Activated CD4-positive, alpha-beta T cell treated with anti-CD3 and anti-CD28 coated beads for 4 hours (primary cell): ENCODE measurements at places on chromosomes 7 and 10.

GRCh38 chr7:137592232-137592896 is 248.8 kb upstream of the PTN start:
- no peak for DNase-seq

DNA sequence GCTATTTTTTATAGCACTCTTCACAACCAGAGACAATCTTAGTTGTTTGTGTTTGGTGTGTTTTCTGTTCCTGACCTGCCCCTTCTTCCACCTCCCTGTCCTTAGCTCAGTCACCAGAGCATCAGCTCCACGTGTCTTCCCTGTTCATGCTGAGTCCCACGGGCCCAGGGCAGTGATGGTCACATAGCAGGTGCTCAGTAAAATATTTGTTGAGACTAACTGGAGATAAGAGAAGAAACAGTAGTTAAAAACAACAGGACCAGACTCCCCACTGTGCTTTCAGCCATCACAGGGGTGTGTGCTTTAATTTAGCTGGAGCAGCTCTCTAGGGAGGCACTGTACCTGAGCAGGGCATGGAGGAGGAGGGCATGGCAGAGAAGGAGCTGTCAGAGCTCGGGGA is 307.3 kb upstream of the ZNF32 start:
- no peak for DNase-seq

- peak; percentile 4 for DNase-seq
Observed at GRCh38 chr10:7872041-7872442, 53.7 kb downstream of the TAF3 start.

GRCh38 chr10:125444790-125445189 is 238.2 kb downstream of the TEX36 start:
- DNase-seq, result no peak

GRCh38 chr7:132837529-132837928 is 244.4 kb downstream of the CHCHD3 start:
- no peak for DNase-seq

DNA sequence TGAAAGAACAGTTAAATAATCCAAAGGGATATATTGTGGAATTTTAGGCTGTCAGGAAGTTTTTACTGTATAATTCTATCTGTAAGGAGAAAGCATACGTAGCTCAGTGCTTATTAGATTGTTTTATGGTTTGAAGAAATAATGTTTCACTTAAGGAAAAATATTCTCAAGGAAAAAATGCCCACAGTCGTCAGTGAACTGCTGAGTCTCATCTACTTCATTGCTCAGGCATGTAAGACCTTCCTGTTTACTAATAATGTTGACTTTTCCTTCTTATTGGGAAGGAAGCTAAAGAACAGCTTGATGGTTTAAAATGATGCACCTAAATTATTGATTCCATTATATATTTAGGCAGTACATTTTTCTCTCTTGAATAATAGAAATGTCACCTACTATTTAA is 304.2 kb downstream of the SDK1 start:
- DNase-seq, result no peak

GRCh38 chr7:47526466-47526865 is 55.4 kb downstream of the TNS3 start:
- no peak for DNase-seq

GRCh38 chr7:8035192-8035591 is 66.6 kb downstream of the GLCCI1 start:
- DNase-seq, result no peak

- no peak for DNase-seq
Observed at GRCh38 chr7:23759671-23760391, 49.8 kb downstream of the STK31 start.

DNA sequence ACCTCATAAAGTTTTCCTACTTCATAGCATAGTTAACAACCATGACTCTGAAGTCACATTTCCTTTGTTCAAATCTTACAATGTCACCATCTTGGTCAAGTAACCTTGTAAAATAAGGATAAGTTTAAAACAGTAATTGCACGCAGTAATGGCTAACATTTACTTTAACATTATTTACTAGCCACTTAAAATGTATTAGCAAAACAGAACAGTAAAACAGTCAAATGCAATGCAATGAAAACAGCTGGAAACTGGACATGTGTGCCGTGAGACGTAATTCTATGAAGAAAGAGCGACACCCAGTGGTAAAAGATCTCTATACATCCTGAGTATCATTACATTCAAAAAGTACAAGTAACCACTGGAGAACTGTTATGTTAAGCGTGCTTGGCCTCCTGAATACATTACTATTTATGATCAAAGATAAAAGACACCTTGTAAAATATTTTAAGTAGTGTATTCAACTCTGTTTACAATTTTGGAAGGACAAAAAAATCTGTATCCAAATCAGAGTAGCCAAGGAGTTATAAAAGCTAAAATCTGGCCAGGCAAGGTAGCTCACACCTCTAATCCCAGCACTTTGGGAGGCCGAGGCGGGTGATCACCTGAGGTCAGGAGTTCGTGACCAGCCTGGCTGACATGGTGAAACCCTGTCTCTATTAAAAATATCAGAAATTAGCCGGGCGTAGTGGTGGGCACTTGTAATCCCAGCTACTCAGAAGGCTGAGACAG is 27.2 kb downstream of the ATE1 start:
- DNase-seq, result no peak

DNA sequence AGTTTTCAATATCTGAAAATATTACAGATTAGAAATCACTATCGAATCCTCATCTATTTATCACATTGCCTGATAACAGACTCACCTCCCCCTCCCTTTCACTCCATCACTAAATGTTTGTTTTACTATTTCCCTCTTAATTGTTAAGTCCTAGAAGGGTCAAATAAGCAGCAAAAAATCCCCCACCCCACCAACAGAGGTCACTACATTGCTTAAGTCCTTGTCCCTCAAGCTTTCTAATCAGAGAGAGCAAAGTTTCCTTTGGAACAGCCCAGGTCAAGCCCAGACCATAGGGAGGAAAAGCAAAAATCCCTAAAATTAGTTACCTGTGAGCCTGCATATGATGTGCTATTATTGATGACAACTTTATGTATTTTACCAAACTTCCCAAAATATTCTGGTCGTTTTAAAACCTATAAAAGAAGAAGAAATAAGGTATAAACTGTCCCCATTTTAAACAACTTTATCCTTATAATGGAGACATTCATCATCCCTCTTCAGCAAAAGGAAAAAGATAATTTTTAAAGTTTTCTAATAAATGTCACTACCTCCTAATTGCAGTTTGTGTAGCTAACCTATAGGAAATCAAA is 95.0 kb downstream of the CNOT4 start:
- peak; percentile 3 for DNase-seq

DNA sequence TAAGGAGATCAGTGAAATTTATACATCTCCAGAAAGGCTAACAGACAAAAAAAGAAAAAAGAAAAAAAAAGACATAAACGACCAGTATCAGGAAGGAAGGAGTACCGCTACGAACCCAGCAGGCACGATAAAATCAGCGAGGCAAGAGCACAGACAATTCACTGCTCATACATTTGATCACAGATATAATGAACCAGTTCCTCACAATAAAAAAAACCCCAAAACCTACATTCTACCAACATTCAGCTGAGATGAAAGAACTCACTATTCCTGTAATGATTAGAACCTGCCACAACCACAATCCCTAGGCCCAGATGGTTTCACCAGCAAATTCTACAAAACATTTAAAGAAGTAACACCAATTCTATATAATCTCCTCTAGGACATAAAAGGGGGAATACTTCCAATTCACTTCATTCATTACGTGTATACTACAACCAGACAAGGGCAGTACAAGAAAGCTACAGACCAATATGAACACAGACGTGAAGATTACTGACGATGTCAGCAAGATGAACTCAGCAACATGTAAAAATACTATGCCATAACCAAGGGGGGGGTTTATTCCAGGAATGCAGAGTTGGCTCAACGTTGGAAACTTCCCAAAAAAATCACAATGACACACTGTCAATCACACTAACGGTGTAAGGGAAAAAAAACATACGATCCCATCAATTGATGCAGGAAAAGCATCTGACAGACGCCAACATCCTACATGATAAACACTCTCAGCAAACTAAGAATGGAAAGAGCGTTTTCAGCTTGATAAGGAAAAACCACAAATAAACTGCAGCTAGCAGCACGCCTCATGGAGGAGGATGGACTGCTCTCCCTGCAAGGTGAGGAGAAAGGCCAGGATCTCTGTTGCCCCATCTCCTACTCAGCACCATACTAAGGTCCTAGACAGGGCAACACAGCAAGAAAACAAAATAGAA is 256.2 kb downstream of the ELFN1 start:
- DNase-seq, result no peak

DNA sequence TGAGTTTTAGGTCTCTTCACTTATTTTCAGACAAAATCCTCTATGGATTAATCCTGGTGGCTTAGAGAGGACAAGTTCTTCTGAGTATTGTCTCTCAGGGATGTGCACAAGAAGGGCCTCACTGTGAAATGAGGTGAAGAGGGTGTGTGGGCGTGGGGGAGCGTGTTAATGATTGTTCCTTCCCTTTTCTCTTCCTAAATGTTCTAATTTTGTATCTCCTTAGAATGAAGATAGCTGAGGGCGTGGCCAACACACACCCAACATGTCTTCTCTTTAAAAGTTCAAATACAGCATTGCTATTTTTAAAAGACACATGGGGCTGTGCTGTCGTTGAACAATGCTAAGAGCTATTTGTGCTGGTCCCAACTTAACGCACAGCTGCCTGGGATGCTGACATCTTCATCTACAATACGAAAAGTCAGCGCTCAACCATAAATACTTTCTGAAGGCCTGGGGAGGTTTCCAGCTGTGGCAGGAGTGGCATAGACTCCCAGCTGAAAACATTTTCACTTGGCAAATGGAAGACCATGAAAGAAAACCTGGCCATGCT is 135.9 kb downstream of the JCAD start:
- no peak for DNase-seq

DNA sequence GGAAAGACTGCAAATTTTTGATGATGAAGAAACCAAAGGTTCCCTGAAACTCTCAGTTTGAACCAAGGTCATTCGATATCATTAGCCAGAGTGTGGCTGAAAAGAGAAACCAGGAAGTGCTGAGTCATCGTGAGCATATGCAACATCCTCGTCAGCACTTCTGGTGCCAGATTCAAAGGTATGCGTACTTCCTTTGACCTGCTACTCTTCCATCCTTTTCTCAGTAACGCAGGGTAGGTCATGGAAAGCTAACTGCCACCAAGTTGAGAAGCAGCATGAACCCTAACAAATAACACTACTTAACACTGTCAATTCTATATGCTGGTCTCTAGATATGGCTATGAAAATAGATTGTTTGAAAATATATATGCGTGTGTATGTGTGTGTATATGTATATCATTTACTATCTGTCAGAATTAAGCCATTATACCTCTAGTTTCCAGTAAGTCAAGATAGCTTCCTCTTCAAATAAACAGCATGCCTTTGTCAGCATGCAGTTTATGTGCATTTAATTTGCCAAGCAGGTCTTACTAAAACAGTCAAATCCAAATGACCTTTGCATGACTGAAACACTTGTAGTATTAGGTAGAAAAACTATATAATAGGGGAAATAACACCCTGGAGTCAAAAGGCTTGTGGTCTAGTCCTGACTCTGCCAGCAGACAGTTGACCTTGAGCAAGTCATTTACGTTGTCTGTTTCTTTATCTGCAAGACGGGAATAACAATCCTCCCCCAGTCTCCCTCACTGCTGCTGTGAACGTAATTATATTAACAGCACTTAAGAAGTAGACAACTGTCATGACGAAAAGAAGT is 26.4 kb downstream of the CDK6 start:
- DNase-seq, result peak; percentile 47

GRCh38 chr7:50588937-50589336 is 23.7 kb upstream of the DDC start:
- DNase-seq, result no peak

DNA sequence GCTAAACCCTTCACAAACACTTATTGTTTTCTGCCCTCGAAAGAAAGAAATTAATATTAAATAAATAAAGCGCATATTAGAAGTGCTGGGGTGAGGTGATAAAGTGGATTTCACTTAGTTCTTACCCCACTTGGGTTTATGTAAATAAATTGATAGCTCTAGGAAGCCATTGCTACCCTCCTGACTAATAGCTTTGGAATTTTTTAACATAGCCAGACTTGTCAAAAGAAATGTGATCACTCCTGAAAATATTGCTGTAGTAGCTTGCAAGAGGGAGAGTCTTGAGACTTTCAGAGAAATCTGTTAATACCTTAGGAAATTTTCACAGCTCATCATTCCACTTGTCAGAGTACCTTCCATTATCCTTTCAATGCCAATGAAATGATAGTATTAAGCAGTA is 7.6 kb downstream of the ARL5B start:
- no peak for DNase-seq

DNA sequence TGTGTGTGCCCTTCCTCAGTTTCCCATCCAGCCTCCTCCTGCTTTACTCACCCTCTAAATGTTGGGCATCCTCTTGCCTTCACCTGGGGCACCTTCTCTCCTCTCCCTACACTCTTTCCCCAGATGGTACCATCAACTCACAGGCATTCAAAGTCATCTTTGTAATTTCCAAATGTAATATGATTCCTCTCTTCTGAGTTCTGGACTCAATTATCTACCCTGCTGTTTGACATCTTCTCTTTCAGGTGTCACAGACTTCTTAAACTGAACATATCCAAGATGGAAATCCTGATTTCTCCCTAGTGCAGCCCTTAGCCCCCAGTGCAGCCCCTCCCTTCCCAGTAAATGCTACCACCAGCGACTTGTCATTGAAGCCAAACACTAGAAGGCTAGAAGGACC is 422.8 kb downstream of the KCNMA1 start:
- DNase-seq, result no peak

GRCh38 chr10:63683223-63683622 is 162.0 kb downstream of the REEP3 start:
- DNase-seq, result no peak

DNA sequence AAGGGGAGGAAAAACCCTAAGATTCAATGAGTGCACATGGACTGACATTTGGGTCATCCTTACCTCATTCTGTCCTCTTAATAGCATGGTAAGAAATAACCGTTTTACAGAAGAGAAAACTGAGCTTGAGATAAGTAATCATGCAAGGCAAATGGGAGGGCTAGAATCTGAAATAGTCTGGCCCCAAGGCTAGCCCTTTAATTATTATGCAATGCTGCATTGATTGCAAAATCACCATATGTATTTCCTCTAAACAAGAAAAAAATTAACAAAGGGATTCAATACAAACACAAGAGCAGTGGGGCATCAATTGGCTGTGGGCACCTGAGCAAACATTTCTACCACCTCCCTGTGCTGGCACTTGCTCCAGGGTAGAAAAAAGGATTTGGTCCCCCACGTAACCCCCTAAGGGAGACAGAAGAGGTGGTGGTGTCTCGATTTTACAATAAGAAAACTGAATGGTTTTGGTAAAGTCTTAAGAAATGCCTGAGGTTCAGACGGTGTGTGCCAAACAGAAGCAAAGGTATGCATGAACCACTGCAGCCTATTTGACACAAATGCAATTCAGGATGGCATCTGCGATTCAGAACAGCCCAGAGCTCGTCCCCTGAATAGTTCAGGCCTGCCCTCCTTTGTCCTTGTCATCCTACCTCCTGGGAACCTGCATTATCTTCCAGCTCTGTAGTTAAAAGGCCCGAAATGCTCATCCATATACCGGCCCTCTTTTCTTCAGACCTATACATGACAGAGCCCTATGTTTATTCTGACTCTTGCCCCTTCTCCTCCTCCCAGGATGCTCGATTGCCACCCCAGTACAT is 23.6 kb downstream of the PIP4K2A start:
- DNase-seq, result no peak
